Mononuclear cell (primary cell): ENCODE measurements at places on chromosomes 1 and 21. TPM values are rescaled to one million over a fixed set of nuclear protein-coding genes. Genes with fewer than 3 reads are reported as not detected.

Gene CLEC20A
- total RNA-seq, result 0.21 TPM

Gene MSH4
- 0.31 TPM for total RNA-seq

Gene S100A14
- total RNA-seq, result not detected

Gene DSCAM
- not detected for total RNA-seq

Gene SPRR4
- total RNA-seq, result not detected
